ENCODE measurements at places on chromosomes 3 and 15.

DNA sequence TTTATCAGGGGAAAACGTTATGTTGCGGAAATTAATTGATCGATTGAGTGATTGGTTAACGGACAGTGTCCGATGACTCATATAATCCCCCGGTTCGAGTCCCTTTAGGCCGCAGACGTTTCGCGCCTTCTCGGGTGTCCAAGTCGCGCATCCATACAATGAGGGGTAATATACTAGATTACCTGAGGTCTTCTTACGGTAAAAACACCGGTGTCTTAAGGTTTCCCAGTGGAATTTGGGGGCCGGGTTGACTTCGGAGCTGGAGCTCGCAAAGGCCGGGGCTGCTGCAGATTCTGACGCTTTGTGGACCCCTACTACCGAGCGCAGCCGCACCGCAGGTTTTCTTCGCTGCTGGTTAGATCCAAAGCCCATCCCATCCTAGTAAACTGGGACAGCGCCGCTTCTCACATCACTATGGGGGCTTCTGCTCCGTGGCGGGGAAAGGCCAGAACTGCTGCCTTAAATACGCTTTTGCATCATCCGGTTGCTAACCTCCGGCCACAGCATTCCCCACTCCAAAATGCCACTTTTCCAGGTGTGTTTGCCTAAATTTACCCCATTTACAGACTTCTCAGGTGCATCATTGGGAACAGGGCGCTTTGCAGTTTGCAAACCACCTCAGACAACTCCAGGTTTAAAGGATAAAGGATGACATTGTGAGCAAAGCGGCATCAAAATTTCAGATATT is 858 bp upstream of the SACM1L start:
- DNase-seq = peak; percentile 49

DNA sequence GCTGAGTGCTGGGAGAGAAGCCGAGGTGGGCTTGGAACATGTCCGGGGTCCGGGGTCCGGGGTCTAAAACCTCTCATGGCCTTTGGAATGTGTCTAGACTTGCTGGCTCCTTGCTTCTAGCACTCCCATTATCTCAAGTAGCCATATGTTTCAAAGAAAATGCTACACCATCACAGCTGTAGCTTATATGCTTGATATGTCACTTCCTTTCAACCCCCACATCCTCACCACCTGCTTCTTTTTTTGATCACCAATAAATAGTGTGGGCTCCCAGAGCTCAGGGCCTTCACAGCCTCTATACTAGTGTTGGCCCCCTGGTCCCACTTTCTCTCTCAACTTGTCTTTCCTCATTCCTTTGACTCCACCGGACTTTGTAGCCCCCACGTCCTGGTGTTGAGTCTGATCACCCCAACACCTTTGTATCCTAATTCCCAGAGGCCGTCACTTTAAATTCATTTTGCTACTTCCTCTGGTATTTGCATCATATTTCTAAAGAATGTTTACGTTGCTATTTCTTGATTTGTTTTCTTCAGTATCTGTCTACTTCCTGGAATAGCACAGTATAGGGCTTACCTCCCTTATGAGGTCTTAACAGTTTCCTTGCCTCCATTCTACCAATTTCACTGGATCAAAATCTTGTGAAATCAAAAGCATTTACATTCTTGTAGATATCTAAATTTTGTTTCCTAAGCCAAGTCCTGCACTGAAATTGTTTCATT is 71.9 kb upstream of the CHRNB4 start:
- no peak for DNase-seq

DNA sequence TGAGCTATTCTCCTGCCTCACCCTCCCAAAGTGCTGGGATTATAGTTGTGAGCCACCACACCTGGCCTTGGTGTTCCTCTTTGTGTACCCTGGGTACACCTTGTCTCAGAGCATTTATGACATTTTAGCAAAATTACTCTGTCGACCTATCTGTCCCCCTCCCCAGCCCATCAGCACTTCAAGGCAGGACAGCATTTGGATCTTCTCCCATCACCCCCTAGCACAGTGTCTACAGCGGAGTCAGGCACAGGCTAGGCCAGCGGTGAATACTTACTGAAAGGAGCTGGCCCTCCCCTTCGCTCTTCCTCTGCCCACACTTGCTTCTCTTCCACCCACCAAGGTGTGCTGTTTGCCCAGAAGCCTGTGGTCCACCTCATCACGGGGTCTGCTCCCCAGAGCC is 20.4 kb upstream of the CLK3 start:
- no peak for DNase-seq

- DNase-seq = no peak
Measured at GRCh38 chr15:48145923-48146322, 25.1 kb downstream of the SLC24A5 start.

DNA sequence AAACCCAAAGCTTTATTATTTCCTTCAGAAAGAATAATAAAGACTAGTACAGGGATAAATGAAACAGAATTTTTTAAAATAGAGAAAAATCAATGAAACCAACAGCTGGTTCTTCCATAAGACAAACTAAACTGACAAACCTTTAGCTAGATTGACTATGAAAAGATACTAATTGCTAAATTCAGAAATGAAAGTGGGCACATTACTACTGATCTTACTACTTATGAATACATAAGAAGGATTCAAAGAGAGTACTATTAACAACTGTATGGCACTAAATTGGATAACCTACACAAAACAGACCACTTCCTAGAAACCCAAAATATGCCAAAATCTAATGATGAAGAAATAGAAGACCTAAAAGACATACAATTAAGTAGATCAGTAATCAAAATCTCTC is 278.2 kb downstream of the ISL2 start:
- DNase-seq = no peak

DNA sequence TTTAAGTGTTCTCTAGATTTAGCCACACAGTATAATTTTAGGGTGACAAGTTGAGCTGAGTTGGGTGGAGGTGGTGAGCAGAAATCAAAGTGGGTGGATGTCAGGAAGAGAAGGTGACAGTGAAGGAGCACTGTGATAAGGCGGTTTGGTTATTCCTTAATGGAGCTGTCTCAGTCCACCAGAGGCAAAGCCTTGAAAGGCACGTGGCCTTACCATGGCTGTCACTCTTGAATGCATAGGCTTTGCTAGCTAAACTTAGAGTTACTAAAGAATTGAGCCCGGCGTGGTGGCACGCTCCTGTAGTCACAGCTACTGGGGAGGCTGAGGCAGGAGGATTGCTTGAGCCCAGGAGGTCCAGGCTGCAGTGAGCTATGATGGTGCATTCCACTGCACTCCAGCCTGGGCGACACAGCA is 560 bp upstream of the TTLL13 start:
- DNase-seq = no peak

All from endothelial cell (in vitro differentiated cells).